Inflammatory macrophage treated with lipopolysaccharide for 1 hour (primary cell): ENCODE measurements at places on chromosomes 5 and 9.
A peak's percentile ranks its signal among the peaks of the same experiment; 100 is the strongest.

- no peak for DNase-seq
Observed at GRCh38 chr5:87139795-87140194, 127.9 kb upstream of the RASA1 start.

DNA sequence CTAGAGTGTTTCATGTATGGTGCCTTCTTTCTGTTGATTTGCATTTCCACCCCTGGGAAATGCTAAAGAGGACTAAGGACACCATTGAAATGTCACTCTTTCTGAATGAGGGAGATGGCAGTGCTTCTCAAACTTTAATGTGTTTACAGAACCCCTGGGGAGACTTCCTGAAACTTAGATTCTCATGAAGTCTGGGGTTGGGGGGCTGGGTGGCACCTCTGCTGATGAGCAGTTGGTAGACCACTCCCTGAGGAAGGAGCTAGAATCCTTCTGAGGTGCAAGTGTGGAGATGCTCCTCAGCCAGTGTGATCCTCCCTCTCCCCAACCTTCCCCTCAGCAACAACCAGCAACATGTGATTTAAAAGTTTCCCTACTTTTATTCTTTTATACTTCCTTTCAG is 546.8 kb downstream of the LRRC70 start:
- DNase-seq = no peak

DNA sequence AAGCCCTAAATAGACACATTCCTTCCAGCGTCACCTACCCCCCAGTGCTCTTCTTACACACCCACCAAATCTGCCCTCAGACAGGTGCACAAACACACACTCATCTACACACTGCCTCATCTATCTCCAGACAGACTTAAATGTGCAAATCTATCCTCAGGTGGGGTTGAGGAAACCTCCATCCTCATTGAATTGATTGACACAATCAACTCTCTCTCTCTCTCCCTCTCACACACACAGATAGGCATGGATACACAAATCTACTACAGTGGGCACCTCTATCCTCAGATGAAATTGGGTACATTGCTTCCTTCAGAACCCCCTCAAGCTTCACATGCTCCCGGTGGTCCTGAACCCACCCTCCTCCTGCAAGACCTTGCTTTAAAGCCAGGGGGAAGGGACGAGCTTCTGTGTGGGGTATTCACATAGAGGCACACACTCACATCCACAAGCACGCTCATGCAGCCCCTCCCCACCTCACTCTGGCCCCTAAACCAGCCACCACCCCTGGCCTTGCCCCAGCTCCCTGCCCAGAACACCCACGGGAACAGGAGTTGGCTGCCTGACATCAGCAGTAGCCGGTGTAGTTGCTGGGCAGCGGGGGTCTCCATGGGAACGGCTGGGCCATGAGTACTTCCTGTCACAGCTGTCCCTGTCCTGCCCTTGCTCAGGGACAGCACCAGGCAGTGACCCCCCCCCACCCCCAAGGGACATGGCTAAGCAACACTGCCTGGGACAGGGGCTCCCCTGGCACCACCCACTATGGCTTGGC is 22.8 kb downstream of the PCDH1 start:
- DNase-seq = no peak

DNA sequence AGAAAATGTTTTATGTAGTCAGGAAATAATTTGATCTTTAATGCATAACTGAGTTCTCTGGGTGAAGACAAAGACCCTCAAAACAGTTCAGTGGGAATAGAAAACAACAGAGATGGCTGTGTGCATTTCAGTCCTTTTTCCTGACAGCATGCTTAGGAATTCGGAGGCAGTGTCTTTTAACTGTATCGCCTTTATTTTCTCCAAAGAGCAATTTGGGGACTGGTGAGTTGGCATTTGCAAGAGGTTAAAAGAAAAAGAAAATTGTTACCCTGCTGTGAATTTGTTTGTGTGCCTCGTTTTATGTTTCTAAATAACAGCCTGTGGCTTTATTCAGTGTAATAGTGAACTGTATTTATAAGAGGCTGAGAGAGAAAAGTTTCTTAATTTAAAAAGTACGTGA is 227.8 kb upstream of the DMAC1 start:
- no peak for DNase-seq

GRCh38 chr5:168826246-168826725 is 247.1 kb upstream of the PANK3 start:
- DNase-seq = no peak

DNA sequence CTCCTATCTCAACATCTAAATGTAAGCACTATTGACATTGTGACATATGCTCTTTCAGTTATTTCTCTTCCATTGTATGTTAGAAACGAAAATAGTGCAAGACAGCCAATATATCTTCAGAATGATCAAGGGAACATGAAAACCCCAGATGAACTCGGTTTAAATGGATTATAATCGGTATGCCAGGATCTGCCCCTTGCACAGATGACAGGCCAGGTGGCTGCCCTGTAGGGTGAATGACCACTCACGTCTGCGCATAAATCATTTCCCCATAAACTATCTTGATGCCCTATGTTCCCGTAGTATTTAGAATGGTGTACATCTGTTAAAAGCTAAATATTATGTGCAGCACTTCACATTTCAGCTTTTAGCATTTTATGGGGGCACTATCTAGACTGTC is 69.7 kb upstream of the RANBP3L start:
- DNase-seq = no peak

DNA sequence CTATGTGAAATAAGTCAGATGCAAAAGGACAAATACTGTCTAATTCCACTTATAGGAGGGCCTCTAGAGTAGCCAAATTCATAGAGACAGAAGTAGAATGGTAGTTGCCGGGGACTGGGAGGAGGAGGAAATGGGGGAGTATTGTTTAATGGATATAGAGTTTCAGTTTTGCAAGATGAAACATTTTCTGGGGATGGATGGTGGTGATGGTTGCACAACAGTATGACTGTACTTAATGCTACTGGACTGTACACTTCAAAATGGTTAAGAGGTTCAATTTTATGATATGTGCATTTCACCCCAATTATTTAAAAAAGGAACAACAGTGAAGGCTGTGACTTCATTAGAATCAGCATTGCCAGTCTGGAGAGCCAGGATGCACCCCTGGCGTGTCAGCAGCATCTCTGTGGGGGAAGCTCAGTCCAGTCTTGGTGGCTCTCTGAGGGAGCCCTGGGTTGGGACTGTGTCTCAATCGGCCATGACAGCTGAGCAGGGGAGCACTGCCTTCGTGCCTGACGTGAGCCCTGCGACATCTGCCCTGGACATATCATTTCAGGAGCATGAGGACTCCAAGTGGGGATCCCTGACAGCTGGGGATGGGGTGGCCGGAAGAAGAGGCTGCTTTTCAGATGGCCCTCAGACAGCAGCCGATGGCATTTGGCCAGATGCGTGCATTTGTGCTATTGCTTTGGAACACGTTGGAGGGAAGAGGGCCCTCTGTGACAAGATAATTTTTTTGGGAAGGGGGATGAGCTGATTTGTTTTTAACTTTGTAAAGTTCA is 130.8 kb upstream of the STC2 start:
- DNase-seq = peak; percentile 50

DNA sequence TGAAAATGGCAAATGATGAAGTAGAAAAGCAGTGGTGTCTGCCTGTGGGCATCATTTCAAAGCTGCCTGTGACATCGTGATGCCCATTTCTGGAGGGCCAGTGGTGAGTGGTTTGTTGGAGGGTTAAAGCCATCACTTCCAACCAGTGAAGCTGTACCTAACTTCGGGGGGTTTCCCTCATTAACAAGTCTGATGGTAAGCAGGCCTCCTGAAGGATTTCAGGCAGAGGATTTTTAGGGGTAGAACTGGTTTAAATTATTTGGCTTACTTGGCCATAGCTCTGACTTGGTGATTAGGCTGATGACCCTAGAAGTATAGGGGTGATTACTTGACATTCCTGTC is 10.7 kb downstream of the TNFAIP8 start:
- DNase-seq = no peak
